ENCODE measurements at places on chromosomes 12 and 14.
A peak's percentile ranks its signal among the peaks of the same experiment; 100 is the strongest.

- DNase-seq = no peak
These were observed 57.9 kb downstream of the PPP2R5C start for GRCh38 chr14:101819251-101819990.

DNA sequence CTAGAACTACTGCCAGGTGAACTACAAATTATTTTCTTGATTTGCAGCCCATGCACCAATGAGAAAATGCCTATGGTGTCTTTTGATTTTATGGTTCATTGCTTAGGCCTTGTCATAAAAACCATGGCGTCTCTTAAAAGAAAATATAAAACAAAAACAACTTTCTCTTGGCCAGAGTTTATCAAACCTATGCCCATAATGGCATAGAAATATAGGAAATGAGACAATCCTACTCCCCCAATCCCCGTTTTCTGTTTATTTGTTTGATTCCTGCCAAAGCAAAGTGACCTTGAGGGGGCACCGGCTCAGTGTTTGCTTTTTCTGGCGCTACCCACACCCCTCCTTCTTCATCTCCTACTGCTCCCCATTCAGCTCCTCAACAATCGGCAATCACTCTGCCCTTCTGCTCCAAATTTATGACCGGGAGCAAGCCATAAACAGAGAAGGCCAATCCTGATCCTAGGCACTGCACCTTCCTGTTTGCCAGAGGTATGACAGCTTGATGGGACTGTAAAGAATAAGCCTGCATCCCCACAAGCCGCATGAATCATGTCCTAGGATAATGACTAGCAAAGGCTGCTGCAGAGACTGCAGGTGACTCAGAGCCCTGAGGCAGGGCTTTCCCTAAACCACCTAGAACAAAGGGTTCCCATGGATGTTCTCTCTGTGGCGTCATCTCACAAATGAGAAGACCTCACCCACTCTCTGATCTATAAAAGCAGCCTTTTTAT, 874.9 kb downstream of the NRXN3 start:
- no peak for DNase-seq

- peak; percentile 55 for DNase-seq
These were observed 337.1 kb downstream of the TMEM121 start for GRCh38 chr14:105863296-105864108.

DNA sequence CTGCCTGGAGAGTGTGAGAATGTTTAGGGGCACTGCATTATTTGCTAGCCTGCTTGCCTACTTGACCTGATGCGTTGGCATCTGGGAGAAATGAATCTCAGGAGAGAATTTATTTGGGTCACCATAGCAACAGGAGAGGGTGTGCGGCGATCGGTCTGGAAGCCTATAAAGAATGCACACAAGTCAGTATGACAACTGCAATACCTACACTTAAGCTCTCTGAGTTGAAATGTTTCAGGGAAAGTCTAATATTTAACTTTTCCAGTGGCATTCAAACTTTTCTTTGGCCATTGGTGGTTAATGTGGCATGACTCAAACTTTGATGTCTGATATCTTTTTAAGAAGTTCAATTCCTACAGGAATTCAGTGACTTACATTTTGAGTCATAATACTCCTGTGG, 205.1 kb downstream of the NEDD1 start:
- DNase-seq = no peak

GRCh38 chr12:131194166-131194565, 240.5 kb downstream of the ADGRD1 start:
- DNase-seq = peak; percentile 43

- no peak for DNase-seq
These were observed 77.5 kb downstream of the COX16 start for GRCh38 chr14:70281939-70282338.

DNA sequence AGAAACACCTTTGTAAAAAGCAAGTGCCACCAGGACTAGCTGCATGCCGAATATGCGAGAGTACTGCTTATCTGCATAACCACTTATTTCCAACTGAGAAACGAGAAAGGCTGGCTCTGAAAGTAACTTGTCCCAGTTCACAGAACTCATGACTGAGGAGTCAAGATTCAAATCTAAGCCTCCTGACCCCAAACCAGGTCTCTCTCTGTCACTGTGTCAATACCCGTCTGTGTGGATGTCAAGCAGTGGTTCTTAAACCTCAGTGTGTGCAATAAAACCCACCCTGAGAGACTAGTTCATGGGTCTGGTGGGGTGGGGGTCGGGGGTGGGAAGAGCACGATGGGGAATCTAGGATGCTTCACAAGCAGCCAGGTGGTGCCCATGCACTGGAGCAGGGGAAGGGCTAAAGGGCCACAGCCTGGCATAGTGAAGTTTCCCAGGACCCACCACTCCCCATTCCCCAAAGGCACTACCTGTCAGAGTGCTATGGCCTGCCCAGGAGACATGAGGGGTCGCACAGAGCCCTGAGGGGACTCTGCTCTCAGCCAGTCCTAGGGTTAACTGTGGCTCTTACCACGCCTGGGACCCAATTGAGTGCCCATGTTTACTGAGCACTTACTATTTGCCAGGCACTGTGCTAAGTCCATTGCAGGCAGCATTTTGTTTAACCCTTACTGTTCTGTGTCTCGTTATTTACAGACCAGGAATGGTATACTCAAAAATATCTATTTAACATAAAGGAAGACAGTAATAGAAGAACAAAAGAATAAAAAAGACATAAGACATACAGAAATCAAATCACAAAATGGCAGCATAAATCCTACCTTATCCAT, 33.4 kb upstream of the PNMA1 start:
- DNase-seq = no peak

GRCh38 chr14:96066976-96067375, 27.8 kb downstream of the C14orf132 start:
- no peak for DNase-seq

GRCh38 chr14:68459480-68460136, 333.3 kb downstream of the ZFP36L1 start:
- DNase-seq = no peak

GRCh38 chr12:56931474-56931978, 2.7 kb downstream of the SDR9C7 start:
- DNase-seq = peak; percentile 49
